Renal cortex interstitium (tissue), 15 donors: ENCODE measurements at places on chromosomes 5 and 9. TPM values are rescaled to one million over a fixed set of nuclear protein-coding genes. Genes with fewer than 3 reads are reported as not detected.

DNA sequence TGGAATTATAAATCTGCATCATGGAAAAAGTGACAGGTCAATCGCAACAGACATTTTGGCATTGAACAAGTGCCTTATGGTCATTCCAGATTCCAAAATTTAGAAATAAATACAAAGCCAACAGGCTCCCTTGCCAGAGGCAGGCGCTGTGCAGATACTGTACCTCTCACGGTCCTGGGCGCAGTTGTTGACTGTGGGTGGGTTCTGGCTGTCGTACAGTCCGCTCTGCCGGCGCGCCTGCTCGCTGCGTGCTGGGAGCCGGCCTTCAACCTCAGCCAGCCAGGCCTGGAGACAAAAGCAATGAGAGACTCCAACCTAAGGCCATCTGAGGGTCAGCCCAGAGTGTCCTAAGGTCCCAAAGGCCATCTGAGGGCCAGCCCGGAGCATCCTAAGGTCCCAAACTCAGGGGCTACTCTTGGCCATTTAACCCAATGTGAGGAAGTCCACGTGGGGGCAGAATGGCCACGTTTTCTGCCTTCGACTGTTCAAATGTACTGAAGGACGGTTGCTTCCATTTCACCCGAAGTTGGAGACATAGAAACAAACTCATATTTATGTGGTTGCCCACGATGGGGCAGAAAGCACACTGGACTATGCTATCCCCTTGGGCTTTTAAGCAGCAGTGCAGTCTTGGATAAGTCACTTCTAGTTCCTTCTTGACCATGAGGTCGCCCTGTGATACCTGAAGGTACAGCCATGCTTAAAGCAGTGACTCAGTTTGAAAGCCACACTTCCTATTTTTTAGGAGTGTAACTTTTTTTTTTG is 65.2 kb downstream of the USP20 start:
- no peak for DNase-seq

- DNase-seq = no peak
Measured at GRCh38 chr5:173789031-173789920, 98.9 kb upstream of the CPEB4 start.

DNA sequence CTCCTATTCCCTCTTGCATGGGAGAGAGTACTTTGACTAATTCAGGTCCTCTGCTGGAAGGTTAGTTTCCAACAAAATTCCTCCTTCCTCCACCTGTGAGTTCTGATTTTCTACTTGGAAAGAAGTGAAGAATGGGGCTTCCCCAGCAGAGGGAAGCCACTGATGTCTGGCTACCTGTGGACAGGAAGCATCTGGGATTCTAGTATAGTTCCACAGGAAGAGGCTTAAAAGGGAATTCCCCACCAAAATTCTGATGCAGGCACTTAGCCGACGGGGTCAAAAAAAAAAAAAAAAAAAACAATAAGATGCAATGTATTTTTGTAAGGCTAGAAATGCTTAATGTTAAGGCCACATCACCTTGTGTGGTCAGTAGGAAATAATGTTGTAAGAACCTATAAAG is 33.4 kb downstream of the PCDHGC5 start:
- DNase-seq = no peak

- no peak for DNase-seq
Measured at GRCh38 chr5:82119889-82120288, 148.1 kb downstream of the ATG10 start.

- no peak for DNase-seq
Measured at GRCh38 chr5:1231354-1231905, 6.2 kb downstream of the SLC6A18 start.

TXNDC8 gene
- not detected for polyA plus RNA-seq

GABRA1 gene
- not detected for polyA plus RNA-seq

DNA sequence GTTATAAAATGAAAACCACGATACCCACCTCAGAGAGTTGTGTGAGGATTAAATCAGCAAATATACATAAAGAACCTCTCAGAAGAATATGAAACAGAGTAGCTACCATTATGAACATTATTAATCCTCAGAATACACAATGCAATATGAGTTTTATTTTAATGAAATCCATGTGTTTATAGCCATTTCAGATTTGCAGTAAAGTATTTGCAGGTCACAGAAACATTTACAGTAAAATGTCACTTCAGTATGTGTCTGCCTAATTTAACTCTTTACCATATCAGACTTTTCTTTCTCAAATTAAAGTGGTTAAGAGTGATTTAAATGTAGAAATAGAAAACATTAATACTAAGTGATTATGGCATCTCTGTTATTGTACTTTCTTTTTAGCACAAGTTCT is 365.2 kb upstream of the MPDZ start:
- DNase-seq = no peak

GRCh38 chr5:32475334-32476097 is 31.0 kb upstream of the ZFR start:
- no peak for DNase-seq

DNA sequence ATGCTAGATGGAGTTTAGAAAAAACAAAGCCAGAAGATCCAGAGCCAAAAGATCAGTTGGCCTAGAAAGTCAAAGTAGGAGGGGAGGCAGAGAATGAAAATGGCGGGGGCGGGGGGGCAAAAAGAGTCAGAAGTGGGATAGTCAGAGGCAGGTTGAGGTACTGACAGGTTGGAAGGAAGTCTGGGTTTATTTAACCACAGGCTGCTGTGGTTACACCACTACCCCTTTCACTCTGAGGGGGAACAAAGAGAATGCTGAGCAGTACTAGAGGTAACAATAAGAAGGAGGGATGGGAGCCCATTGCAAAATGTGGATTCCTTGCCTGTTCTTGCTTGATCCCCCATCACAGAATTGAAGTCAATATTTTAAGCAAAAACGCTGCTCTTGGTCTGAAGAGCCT is 111.8 kb downstream of the CAVIN4 start:
- DNase-seq = no peak

GRCh38 chr9:9752722-9753121 is 860.1 kb downstream of the PTPRD start:
- DNase-seq = no peak

GRCh38 chr9:99807276-99807852 is 14.3 kb upstream of the NR4A3 start:
- DNase-seq = peak; percentile 68

- DNase-seq = peak; percentile 41
Measured at GRCh38 chr5:72366324-72366976, 46.3 kb downstream of the PTCD2 start.

GRCh38 chr5:86968301-86968753 is 299.4 kb upstream of the RASA1 start:
- peak; percentile 19 for DNase-seq

DNA sequence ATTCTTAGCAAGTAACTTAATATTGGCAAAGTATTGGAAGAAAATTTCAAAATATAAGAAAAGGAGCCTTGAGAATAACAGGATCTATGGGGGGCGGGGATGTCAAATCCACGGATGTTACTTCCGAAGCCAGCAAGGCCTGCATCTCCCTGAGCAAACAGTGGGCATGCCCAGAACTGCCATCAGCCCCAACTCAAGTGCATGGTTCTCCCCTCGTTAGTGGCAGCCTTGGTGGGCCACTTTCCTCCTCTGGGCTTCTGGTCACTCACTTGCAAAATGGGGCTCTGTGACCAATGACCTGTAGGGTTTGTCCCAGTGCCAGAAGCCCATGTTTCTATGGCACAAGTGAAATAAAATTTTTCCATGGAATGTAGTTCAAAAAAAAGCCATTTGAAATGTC is 27.2 kb upstream of the MED10 start:
- no peak for DNase-seq

- no peak for DNase-seq
Measured at GRCh38 chr9:113957351-113957750, 81.2 kb downstream of the ZNF618 start.

DNA sequence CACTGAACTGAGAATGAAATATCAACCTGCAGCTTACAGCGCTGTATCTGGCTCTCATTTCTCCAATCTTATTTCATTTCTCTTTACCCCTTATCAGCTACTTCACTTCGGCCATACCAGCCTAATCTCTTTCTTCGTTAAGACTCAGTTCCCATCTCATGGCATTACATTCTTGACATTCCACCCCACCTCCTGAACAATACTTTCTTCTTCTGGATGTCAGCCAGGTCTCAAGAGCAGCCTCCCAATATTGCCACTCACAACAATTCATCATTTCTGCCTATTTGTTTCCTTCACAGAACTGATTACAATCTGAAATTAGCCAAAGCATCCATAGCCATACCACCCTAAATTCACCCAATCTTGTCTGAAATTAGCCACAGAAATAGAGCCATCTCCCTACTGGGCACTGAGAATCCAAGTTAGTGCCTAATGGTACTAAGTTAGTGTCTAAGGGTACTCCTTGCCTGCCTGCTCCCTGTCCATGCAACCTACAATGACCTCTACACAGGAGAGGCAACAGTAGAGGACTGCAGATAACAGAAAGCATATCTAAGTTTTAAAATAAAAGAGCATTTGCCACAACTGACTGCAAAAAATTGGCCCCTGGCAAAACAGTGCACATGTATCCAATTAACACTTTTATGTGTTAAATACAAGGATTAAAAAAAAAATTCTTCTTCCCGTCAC is 35.2 kb downstream of the SETX start:
- DNase-seq = no peak

- no peak for DNase-seq
Measured at GRCh38 chr5:178472138-178472537, 118.1 kb downstream of the COL23A1 start.

TUSC1 gene
- 15.7 TPM for polyA plus RNA-seq

DNA sequence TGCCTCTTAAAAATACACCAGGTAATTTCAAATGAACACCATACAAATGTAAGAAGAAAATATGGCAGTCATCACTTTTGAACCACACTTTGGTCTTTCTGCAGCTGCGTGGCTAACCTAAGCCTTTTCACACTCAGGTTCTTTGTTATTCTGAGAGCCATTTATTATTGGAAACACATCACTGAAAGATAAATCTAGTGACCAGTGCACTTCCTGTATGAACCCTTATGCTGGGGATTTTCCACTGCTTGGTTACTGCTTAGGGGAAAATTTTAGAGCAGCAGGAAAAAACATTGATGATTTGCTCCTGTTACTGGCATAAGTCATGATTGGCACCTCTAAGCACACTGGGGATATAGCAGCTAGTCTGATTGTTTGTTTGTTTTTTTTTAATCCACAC is 58.6 kb upstream of the RANBP3L start:
- no peak for DNase-seq

DNA sequence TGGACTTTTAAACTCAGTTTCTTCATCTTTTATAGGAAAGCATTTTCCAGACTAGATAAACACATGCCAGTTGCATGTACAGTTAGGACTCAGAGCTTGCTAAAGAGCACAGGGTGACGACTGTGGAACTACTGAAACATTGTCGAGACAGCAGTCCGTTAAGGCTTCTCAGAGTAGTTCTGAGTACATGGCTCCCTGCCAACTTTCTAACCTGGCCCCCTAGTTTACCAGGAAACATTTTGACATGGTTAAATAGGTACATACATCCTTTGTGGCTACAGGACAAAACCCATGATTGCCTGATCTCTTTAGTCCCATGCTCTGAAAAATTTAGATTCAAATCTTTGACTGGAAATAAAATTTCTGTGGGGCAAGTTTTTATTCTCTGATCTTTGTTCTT is 129.7 kb downstream of the SLF1 start:
- DNase-seq = no peak

PCDHGB6 gene
- 7.6 TPM for polyA plus RNA-seq

- no peak for DNase-seq
Measured at GRCh38 chr5:43564289-43564850, 7.5 kb upstream of the PAIP1 start.

SIT1 gene
- polyA plus RNA-seq = 0.48 TPM

TOR1A gene
- polyA plus RNA-seq = 40.2 TPM

DNA sequence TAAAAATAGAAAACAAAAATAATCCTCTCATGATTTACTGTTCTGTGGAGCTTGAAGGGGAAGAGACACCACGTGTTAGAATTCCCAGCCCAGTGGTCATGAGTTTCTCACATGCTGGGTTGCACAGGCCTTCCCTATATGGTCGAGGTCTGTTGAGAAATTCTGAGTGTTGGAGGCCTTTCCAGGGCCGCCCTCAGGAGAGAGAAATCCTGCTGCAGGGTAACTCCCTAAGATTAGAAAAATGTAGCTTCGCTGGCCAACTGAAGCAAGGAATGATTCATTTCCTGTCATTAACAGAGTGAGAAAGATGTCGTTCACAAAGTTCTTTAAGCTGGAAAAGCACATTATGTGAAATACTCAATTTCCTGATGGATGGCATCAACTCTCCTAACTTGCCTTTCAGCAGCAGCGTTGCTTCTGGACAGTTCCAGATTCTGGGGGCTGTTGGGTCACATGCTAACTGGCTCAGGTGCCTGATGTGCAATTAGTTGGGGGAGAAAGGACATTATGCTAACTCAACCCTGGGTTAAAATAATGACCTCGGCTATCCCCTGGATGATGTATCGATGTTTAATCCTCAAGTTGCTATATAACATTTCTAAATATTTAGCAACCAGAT is 104.8 kb upstream of the CD180 start:
- no peak for DNase-seq
